ENCODE measurements at places on chromosomes 4 and X.

GRCh38 chr4:47668810-47669408 is 169.0 kb downstream of the CORIN start:
- peak; percentile 10 for DNase-seq

DNA sequence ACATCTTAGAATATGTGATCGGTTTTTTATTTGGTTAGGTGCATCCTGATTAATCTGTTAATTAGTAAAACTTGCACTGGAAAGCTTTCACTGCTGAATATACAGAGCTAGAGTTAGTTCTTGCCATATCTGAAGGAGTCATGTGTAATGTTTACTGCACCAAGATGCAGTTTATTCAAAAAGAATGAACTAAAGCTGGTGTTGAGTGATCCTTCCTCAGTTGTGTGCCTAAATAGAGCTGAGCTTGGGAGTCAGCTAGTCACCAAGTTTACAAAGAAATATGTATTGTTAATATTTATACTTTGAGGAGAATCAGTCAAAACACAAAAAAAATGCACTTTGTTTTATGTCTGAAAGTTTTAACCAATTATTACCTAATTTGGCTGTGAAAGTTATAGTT is 54.1 kb upstream of the FHDC1 start:
- DNase-seq: no peak

- no peak for DNase-seq
Measured at GRCh38 chr4:27398631-27399310, 538.1 kb downstream of the STIM2 start.

- DNase-seq: no peak
Measured at GRCh38 chr4:127501103-127501502, 131.7 kb upstream of the INTU start.

DNA sequence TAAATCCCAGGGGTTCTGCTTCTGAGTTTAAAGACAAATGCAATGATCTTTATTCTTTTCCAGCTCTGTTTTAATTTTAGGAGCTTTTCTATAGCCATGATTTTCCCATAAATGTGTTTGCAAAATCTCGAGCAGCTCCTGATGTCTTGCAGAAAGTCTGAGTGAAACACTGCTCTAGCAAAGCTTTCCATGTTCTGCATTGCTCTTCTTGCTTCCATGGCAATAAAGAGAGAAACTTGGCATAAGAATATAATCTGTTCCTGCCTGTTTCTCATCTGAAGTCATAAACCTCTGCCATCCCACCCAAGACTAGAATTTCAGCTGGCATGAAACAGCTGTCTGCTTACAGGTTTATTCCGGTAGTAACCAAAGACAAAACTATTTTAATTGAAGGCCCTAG is 254.5 kb downstream of the SPRY1 start:
- DNase-seq: no peak

- peak; percentile 47 for DNase-seq
Measured at GRCh38 chr4:152357206-152357605, 178.7 kb downstream of the FBXW7 start.

DNA sequence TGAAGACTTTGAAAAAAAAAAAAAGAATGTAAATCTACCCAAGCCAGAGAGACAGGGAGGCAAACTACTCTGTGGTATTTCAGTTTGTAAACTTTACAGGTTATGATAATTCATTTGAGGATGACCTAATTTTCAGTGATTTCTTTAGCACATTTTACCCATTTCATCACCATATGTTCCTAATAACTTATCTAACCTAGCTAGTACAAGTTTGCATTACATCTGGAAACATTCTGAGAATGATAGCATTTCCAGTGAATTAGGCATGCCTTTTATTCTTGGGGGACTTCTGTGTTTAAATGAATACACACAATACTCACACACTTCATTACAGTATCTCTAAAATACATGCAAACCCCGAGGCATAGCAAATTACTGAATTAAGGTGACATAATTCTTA is 1055.5 kb downstream of the PCDH18 start:
- DNase-seq: no peak

DNA sequence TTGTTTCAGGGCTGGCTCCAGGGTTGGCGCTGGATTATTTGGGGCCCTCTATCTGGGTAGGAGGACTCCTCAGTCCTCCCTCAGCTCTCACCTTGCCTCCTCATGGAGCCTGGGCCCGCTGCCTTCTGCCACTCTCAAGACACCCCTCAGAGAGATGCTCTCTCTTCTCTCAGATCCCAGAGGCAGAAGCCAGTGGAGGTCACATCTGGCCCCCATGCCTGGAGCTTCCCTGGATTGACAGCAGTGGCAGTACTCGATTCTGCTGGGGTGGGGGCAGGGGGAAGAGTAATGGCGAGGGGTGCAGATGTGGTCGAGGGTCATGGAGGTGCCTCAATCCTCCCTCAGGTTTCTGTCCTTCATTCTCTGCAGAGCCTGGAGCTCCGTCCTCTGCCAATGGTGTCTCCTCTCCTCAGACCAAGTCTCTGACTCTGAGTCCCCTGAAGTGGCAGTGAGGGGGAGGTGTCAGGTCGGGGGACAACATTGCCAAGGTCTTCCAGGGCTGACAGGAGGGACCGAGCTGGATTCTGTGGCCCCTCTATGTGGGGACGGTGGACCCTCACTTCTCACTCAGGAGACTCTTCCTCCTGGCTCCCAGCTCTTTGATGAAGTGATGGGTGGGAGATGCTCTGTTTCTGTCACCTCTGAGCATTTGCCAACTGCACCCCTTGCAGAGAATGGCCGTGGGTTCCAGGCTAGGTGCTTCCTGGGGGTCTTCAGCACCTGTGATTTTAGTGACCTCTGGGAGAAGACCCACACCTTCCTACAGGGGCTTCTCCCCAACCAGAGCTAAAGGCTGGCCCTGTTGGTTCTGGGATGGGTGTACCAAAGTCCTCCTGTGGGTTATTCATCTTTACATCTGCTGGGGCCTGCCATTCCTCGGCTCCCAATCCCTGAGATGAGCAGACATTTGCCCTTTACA is 10.9 kb upstream of the HSFX1 start:
- DNase-seq: no peak

DNA sequence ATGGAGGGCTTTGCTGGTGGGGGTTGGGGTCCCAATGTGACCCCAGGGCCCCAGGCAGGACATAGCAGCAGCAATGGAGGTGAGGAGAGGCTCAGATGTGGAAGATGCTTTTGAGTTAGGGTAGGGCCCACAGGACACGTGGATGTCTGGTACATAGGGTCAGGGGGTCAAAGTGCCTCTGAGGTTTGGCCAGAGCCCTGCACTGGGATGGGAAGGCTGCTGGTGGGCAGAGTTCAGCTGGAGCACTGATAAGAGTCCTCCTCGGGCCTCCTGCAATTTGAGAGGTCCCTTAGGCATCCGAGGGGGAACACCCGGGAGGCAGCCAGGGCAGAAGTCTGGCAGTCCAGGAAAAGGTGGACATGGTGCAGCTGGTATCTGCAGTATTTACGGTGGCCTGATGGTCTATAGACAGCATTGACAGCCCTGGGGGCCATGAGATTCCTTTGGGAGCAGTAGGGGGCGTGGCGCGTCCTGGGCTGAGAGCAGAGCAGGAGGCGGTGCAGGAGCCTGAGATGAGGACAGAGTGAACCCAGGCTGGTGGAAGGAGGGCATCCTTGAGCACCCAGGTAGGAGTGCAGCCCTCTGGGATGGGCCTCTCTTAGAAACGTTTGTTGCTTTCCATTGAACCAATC is 22.6 kb downstream of the CCNQ start:
- no peak for DNase-seq

GRCh38 chr4:74934888-74935287 is 2.0 kb downstream of the PARM1 start:
- no peak for DNase-seq

- peak; percentile 37 for DNase-seq
Measured at GRCh38 chrX:38973322-38973721, 172.1 kb downstream of the MID1IP1 start.

DNA sequence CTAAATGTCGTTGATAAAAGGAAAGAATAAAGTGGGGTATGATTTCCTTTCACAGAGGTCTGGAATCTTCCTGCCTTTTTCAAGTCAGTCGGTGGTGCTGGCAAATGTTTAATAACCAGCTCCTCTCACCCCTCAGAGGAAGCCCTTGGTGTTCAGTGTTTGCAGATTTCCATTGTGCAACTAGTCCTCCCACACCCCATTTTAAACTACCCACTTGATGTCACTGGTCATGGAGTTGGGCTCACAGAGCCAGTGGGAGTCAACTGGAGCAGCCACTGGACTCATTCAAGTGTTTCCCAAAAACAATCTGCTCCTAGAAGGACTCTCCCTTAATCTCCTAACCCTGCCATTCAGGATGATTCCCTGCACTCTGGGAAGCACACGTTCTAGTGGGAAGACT is 149.2 kb downstream of the PTTG2 start:
- no peak for DNase-seq

DNA sequence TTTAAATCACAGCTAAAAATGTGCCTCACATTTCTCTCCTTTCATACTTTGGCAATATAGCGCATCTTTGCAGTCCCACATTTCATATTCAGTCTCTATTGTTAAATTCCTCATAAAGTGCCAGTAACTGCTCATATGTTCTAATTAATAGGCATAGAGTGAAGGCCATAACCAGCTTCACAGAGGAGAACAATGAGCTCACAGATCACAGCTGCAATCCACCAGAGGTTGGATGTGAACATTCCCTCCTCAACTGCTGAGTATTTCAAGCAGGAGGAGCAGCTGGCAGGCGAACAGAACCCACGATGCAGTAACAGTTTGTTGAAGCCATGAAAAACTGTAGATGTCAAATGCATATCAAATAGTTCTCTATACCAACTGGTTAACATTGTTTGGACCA is 2088.7 kb upstream of the AGA start:
- no peak for DNase-seq
